ENCODE measurements at places on chromosomes 11 and 22. TPM values are rescaled to one million over a fixed set of nuclear protein-coding genes. Genes with fewer than 3 reads are reported as not detected.

The GAB2 gene
- 10.4 TPM for total RNA-seq

The ISX gene
- not detected for total RNA-seq

The UPB1 gene
- 0.52 TPM for total RNA-seq

The SCN2B gene
- total RNA-seq: 2.1 TPM

The ST14 gene
- 0.52 TPM for total RNA-seq

The TYR gene
- not detected for total RNA-seq

The KRTAP5-11 gene
- total RNA-seq: not detected

The TRPC6 gene
- total RNA-seq: 25.6 TPM

The KDM4D gene
- 1.0 TPM for total RNA-seq

The C11orf21 gene
- 1.6 TPM for total RNA-seq

The PARVA gene
- total RNA-seq: 15.1 TPM

The CCDC90B gene
- 58.5 TPM for total RNA-seq

The GVQW3 gene
- 5.7 TPM for total RNA-seq

The SLC22A6 gene
- total RNA-seq: not detected

The MYOD1 gene
- 22.4 TPM for total RNA-seq

The TTC28 gene
- total RNA-seq: 27.1 TPM
